Activated T-helper 17 cell treated with anti-CD3 and anti-CD28 coated beads, Interleukin-2, amount 50 U/mL, for 72 hours (primary cell): ENCODE measurements at places on chromosomes 7 and 10. TPM values are rescaled to one million over a fixed set of nuclear protein-coding genes. Genes with fewer than 3 reads are reported as not detected.

AKR1C8 gene
- 0.26 TPM for total RNA-seq

- no peak for ATAC-seq
Observed at GRCh38 chr7:131934452-131934851, 378.0 kb upstream of the PODXL start.

FEZF1 gene
- not detected for total RNA-seq

DNA sequence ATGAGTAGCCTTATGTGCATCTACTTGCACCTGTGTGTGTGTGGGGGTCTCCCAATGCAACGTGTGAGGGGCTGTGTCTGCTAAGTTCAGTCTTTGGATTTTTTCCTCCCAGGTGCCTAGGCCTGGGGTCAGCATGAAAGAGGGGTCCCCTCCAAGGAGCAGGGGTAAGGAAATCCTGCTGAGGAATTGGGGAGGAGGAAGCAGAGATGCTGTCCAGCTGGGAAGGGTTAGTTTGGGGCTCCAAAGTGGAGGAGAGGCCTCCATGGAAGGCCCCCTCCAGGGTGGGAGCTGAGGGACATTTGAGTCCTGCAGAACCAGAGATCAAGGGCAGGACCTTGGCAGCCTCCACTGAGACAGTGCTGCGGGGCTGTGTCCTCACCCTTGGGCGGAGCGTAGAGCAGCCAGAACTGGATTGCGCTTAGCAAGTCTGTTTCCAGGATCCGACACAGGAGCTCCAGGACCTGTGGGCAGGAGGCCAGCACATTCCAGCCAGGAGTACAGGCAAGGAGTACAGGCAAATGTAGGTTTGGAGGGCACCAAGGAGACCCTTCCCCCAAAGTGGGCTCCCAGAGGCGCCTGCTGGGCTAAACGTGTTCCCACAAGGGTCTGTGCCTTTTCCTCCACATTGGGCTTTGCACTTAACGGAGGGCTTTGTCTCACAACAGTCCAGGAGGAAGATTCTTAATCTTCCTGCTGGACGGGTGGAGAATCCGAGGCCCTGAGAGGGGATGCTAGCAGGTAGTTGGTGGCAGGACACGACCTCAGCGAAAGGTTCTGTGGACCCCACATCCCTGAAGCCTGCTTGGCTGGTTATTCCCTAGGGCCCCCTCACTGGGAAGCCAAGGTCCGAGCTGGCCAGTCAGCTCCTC lies 10.1 kb downstream of the TBATA start:
- no peak for ATAC-seq

- no peak for ATAC-seq
Observed at GRCh38 chr7:80940539-80941207, 21.8 kb upstream of the SEMA3C start.

UPK3BL2 gene
- total RNA-seq, result 21.4 TPM

GRCh38 chr7:148419856-148420832 lies 170.4 kb upstream of the C7orf33 start:
- peak; percentile 68 for ATAC-seq

GRCh38 chr7:90425376-90425775 lies 22.1 kb downstream of the CLDN12 start:
- ATAC-seq, result peak; percentile 67

- no peak for ATAC-seq
Observed at GRCh38 chr7:91503934-91504555, 239.8 kb downstream of the FZD1 start.
